Omental fat pad (tissue), 4 donors: ENCODE measurements at places on chromosomes 5 and 9. TPM values are rescaled to one million over a fixed set of nuclear protein-coding genes. Genes with fewer than 3 reads are reported as not detected.
A peak's percentile ranks its signal among the peaks of the same experiment; 100 is the strongest.

- peak; percentile 29 for DNase-seq
Observed at GRCh38 chr9:94639061-94639998, at the start of gene FBP1. FBP1 (minus strand) TSS chr9:94639518; CDS start chr9:94639310, 208 bp downstream.

Gene APBA1
- 4.3 TPM for total RNA-seq

GRCh38 chr5:61501971-61502370, 169.9 kb downstream of the ZSWIM6 start:
- no peak for DNase-seq

DNA sequence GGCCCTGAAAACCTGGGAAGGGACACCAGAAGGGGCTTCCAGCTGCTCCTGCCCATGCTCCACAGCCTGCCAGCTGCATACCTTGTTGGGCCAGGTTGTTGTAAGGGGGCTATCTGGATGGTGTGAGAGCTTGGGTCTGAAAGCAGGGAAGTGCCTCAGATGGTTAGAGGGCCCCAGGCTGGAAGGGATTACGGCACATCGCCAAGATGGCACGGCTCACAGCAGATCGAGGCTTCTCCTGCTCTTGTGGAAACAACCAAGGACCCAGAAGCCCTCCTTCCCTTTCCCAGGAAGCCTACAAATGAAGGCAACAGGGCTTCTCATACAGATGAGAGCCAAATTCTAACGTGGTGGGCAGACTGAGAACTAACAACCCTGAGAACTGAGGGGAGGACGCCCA, 121.7 kb upstream of the ADCY2 start:
- no peak for DNase-seq

Gene TIMD4
- 6.0 TPM for total RNA-seq

Gene BTNL8
- 8.8 TPM for total RNA-seq

Gene SERF1B
- total RNA-seq: 24.3 TPM

GRCh38 chr9:104836235-104836634, 72.3 kb downstream of the NIPSNAP3B start:
- DNase-seq: no peak

Gene CDO1
- total RNA-seq: 127 TPM

DNA sequence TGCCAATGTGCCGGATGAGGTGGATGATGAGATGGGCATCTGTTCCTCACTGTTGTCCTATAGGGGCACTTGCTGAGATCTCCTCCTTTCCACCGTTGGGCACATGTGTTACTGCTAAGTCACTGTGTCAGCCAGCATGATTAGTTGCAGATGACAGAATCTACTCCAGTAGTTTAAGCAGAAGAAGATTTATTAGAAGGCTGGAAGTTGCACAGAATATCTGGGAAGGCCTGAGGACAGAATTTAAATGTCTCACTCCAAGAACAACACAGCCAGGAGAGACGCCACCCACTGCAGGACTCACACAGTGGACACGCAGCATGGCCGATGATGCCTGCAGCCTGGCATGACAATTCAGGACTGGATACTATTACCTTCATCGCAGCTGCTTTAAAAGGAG, 157.5 kb downstream of the NSG2 start:
- DNase-seq: no peak

GRCh38 chr5:54753034-54753433, 232.4 kb downstream of the ESM1 start:
- DNase-seq: no peak

DNA sequence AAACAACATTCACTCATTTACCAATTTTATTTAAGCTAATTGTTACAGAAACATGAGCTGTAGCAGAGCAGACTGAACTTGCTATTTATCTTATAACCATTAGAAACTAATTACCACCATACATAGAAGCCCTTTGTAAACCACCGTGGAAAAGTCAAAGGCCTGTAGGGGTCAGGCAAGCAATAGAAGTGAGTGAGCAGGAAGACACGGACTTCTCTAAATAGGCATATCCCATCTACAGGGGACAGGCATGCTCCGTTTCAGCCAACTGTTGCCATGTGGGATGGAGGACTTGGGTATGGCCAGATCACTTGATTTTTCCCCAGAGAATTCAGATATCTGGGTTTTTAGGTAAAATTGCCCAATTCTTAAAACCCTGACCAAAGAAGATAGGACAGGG, 44.8 kb downstream of the PRRC1 start:
- no peak for DNase-seq

Gene ZNF484
- 9.4 TPM for total RNA-seq

DNA sequence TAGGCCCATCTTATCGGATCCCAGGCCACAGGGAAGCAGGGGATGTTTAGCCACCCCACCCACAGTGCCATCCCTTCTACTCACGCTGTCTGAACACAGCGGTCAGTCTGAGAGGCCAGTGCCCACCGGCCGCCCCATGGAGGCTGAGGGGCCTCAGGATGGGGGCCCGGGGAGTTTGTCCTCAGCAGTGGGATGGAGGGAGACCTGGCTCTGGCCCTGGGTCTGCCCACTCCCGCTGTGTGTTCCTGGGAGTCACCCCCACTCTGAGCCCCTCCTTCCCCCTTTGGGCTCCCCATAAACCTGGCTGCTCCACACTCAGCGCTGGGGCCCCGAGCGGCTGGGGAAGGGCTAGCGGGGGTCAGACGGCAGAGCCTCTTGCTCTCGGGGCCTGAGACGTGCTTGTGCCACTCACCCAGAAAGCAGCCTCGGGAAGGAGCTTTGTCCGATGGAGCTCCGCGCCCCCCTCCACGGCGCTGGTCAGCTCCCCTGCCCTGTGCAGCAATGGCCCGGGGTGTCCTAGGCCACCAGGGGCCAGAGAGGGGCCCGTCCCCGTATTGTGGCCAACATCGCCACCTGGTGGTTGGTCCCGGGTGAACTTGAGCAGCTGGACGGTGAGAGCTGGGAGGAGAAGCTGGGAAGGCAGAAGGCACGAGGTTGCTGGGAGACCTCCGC, 10.9 kb upstream of the LAMC3 start:
- DNase-seq: peak; percentile 50

- DNase-seq: no peak
Observed at GRCh38 chr9:129398961-129399633, 221.0 kb upstream of the IER5L start.

DNA sequence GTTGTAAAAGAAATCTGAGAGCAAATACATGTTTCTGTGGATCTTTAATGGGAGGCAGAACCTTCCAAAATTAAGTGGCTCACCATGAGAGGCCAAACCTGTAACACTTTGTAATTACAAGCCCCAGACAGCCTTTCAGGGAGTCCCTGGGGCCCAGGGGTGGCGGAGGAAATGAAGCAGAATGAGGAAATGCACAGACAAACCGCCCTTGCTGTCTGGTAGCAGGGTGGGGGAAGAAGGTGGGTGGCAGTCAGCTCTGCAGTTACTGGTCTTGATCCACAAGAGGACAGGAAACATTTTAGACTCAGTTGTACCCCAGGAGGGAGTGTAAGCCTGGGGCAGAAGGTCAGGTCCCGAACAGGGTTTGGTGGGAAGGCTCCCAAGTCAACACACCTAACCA, 6.5 kb downstream of the ARL14EPL start:
- DNase-seq: no peak

Gene PPP2CA
- 113 TPM for total RNA-seq

GRCh38 chr5:143413958-143414669, 10.6 kb upstream of the NR3C1 start:
- DNase-seq: no peak

DNA sequence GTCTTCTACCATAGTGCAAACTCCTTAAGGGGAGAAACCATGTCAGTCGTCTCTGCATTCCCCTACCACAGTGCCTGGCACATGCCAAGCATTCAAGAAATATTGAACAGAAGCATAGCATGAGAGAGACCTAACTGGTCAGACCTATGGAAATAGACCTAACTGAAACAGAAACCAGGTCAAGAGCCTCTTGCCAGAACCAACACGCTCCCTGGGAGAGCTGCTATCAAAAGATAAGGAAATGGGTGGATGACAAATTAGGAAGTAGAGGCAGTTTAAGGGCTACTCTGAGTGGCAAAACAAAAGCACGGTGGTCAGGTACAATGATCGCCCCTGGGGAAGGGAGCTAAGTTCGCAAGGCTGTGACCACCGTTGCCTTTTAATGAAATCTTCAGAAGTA, 66.0 kb upstream of the SMIM15 start:
- DNase-seq: no peak

- no peak for DNase-seq
Observed at GRCh38 chr5:175579742-175580432, 78.0 kb upstream of the HRH2 start.

GRCh38 chr5:113337515-113338415, 97.0 kb downstream of the TSSK1B start:
- DNase-seq: no peak

DNA sequence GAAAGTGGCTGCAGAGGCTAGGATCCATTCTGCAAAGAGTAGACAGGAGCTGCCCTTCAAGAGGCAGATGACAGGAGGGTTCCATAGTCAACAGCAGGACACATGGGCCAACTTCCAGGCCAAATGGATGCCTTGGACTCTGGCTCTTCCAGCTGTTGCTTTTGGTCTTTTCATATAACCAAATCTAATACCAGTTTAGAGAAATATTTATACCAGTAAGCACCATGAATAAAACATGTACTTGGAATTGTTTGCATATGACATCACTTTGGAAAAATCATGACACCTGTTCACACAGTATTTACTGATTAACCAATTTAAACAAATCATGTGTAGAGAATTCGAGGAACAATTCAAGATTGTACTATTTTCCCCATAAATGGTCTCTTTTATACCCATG, 481.3 kb downstream of the DMRT2 start:
- no peak for DNase-seq

DNA sequence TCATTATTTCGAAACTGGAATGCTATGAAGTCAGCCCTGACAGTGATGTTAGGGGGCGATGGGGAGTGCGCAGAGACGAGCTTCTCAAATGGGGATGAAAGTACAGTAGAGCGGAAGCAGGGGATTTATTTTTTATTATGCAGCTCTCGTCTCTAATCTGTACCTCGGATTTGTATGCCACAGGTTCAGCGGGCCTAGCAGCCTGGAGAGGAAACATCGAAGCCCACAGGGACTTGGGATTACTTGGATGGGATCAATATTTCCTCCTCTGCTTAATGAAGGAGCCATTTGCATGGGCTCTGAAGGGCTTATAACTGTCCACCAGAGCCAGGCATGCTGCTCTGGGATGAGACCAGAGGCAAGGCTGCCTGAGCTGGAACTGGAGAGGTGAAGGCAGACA, 133.5 kb upstream of the RAPGEF1 start:
- no peak for DNase-seq

Gene IFNK
- total RNA-seq: not detected

Gene PCA3
- not detected for total RNA-seq

Gene ISL1
- total RNA-seq: 5.1 TPM

- no peak for DNase-seq
Observed at GRCh38 chr5:112703866-112704820, 33.5 kb upstream of the APC start.

DNA sequence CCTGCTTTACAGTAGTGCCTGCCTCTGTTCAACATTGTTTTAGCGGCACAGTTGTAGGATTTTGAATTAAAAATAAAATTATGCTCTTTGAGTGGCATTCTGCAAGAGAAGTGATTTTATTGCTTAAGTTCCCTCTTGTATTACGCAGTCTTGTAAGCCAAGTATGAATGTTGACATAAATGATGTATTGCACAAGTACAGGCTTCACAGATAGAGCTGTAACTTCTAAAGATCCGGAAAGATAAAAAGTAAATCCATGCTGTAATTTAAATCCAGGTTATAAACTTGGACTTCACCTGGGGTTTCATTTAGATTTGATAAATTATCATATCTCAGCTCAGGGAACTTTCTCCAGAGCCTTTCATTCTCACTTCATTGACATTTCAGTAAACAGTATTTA, 1114.7 kb downstream of the PTPRD start:
- DNase-seq: no peak

DNA sequence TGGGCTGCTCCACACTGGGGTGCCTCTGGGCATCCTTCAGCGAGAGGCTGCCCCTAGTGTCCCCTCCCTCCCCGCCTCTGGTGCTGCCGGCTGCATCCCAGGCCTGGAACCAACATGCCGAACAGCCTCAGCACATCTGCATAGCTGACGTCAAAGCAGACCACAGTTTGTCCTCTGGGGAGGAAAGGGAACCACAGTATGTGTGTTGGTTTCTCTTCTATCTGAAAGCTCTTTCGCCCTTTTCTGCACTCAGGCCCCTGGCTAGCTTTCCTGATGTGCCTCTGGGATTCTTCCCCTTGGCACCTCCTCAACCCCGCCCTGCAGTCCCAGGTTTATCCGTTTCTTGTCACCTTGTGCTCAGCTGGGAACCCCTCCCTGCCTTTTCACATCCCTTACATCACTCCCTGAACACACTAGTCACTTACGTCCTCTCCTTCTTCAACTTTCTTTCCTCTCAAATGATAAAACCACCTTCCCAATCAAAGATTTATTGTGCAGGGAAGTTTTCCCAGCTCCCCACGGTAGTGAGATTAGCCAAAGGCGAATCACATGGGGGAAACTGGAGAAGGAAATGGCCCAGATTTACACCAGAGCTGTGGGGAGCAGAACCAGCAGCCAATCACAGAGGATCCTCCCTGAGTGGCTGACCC, 35.5 kb upstream of the B4GALT1 start:
- no peak for DNase-seq

DNA sequence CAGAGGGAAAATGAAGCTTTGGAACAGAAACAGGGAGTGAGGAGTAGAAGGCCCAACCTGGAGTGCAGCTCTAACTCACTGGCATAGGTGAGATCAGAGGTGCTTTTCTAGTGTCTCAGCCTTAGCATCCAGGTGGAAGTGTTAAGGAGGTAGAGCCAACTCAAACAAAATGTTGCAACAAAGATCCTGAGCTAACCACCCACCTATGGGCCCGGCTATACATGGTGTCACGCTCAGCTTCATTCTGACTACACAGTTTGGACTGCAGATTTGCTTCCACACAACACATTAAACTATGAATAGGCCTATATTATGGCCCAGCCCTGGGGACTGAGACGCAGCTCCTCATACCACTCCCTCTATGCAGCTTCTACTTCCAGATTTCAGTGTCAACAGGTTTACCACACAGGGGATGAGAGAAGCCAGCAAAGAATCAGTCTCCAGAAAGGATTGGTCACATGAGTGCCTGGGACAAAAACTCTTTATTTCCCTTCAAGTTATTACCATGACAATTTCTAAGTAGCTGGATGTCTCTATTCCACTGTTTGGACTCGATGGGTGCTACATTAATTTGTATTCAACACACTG, 9.0 kb downstream of the C5orf63 start:
- DNase-seq: no peak

Gene SPATA31D4
- total RNA-seq: not detected

DNA sequence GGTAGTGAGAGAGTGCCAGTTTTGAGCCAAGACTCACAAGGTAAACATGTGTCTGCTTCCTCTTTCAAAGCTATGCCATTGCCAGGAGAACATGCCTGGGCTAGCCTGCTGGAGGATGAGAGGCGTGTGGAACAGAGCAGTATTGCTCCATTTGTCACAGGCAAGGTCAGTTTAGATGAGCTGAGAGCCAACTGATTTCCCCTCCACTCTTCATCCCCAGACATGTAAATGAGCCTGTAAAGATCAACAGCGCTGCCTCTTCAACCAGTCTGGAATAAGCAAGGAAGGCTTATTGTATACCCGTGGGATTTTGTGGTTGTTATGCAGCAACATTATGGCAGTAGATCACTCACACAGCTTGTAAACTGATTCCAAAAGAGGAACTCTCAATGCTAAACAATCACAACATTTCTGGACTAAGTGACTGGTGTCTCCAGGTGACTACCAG, 8.2 kb upstream of the GDNF start:
- DNase-seq: no peak
